ENCODE measurements at places on chromosomes 6 and 20. TPM values are rescaled to one million over a fixed set of nuclear protein-coding genes. Genes with fewer than 3 reads are reported as not detected.

Gene NECAB3
- 17.6 TPM for total RNA-seq

DNA sequence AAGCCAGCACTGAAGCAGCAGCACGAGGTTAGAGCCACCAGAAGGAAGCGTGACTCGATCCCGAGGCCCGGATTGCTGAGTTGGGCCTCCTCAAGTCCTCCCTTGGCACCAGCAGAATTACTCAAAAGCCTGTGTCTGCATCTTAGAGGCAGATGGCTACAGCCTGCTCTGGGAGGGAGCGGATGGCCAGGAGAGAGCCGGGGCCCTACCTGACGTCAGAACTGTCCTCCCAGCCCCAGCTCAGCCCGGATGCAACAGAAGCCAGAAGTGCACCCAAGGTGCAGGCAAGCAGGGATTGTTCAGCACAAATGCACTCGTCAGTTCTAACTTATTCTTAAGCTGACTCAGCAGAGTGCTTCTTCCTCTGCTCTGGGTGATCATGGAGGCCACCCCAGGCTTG lies 155.5 kb upstream of the RPS6KA2 start:
- DNase-seq, result no peak

GRCh38 chr6:53985366-53985765 lies 125.9 kb upstream of the MLIP start:
- peak; percentile 45 for DNase-seq

- DNase-seq, result no peak
Measured at GRCh38 chr20:58519940-58520712, 4.9 kb upstream of the APCDD1L start.

Gene SLC26A8
- not detected for total RNA-seq

DNA sequence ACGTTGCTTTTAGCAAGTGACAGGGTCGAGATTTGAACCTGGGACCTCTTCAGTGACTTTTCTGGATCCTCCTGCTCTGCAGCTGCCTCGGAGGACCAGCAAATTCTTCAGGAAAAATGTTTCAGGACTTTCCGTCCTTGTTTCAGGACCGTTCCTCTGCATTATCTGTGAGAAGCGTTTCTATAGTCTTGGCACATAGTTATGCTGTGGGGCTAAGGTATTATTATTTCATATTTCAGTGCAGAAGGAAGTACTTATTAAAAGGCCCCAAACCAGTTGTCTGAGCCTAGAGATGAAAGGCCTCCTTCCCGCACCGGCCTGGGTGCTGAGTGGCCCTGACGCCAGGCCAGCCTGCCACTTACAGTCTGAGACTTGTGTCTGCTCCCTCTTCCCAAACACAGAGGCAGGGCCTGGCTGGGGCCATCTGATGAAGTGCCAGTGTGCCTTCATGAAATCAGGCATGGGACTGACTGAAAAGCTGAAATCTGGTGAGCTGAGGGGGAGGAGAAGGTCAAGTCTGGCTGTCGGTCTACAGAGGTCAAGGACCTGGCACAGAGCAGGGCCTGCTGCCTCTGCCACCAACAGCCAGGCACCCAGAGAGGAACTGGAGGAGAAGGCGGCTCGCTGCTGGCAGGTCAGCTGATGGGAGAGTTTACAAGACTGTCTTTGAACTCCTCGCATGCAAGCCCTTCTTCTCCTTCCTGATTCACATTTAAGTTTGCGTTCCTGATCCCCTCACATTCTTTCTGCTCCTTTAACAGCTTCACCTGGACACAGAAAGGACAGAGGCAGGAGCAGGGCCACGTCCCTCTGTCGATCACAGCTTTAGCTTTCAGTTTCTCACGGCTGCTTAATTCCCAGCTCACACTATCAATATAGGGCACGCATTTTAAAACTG lies 8.9 kb upstream of the QKI start:
- peak; percentile 33 for DNase-seq

DNA sequence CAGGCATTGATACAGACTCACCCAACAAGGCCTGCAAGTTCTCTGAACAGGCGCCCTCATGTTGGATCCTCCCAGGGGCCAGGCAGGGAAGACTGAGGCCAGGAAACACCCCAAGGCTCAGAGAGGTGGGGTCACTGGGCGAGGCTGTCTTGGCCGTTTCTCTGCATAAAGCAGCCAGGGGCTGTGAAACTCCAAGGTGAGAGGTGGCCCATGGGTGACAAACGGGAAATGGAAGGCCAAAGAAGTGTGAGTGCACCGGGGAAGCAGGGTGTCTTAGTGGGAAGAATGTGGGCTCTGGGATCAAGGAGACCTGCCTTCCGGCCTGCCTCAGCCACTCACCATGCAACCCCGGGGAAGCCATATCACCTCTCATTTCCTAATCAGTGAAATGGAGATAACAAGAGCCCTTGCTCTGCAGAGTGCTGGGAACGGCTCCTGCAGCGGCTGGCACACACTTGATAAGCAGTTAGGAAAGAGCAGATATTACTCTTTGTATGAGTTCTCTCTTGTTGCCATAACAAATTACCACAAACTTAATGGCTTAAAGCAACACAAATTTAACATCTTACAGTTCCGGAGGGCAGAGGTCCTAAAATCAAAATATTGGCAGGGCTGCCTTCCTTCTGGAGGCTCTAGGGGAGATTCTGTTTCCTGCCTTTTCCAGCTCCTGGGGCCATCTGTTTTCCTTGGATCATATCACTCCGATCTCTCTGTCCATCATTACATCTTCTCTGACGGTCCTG lies 168.6 kb downstream of the NFATC2 start:
- DNase-seq, result peak; percentile 48

GRCh38 chr20:1832634-1833033 lies 62.6 kb upstream of the SIRPA start:
- DNase-seq, result no peak

DNA sequence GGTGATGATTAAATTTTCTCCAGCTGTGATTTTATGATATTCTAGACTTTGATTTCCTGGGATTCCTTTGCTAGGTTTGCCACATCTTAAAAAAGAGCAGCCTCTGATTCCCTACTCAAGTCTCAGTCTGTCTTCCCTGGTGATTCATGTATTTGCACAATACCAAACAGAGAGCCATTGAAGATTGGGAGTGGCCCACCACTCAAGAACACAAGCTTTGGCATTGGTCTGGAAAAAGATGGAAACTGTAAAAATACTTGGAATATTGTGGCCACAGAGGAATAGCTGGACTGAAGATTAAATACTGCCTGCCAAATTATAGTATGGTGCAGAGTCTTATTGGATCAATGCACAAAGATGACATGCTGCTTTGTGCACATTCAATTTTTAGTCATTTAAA lies 32.9 kb downstream of the PTCHD4 start:
- peak; percentile 25 for DNase-seq

Gene HCRTR2
- total RNA-seq, result not detected

Gene NKX2-4
- not detected for total RNA-seq

DNA sequence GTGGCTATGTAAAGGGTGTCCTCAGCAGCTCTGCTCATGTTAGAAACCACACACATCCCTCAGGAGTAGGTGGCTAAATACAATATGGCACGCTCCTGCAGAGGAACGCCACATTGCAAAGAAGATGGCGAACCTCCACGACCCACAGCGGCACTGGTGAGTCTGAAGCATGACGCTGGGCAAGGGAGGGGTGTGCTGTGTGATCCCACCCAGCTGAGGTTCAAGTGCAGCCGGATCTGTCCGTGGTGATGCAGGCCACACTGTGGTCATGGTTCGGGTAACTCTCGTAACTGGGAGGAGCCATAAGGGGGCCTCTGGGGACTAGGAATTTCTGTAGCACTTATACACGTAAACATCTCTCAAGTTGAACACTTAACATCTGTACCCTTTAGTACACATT lies 23.4 kb upstream of the APMAP start:
- DNase-seq, result no peak

DNA sequence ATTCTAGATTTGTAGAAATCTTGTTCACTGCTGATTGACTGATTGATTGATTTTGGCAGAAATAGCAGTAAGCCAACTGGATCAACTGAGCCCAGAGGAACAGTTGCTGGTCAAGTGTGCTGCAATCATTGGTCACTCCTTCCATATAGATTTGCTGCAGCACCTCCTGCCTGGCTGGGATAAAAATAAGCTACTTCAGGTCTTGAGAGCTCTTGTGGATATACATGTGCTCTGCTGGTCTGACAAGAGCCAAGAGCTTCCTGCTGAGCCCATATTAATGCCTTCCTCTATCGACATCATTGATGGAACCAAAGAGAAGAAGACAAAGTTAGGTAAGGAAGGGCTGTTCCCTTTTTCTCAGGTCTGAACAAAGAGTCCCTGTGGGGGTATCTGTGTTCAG lies 31.2 kb downstream of the TREML1 start:
- no peak for DNase-seq

GRCh38 chr6:44135875-44136274 lies 8.5 kb downstream of the TMEM63B start:
- DNase-seq, result no peak

DNA sequence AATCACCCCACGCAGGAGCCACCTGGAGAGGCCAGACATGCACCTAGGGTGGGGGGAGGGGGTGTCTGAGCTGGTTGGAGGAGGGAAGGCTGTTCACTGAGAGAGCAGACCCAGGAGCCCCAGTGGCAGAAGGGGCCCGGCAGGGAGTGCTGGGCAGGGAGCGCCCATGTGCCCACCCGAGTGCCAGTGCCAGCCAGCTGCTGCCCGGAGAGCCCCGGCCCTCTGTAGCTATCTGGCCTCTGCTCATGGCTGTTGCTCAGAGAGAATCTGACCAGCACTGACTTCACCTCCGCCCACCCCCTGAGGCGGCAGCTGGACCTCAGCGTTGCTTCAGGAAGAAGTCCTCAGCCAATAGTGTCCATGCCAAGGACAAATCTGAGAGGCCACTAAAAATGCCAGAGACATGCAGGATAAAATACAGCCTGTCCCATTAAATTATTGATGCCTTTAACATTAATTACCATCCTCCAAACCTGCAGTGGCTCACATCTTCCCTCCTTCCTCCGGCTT lies 22.8 kb downstream of the SLC17A9 start:
- no peak for DNase-seq

GRCh38 chr6:50849796-50850180 lies 31.1 kb downstream of the TFAP2B start:
- DNase-seq, result no peak

GRCh38 chr20:11261533-11262000 lies 587.8 kb upstream of the JAG1 start:
- DNase-seq, result peak; percentile 77

GRCh38 chr6:70396163-70396562 lies 17.1 kb upstream of the FAM135A start:
- no peak for DNase-seq

DNA sequence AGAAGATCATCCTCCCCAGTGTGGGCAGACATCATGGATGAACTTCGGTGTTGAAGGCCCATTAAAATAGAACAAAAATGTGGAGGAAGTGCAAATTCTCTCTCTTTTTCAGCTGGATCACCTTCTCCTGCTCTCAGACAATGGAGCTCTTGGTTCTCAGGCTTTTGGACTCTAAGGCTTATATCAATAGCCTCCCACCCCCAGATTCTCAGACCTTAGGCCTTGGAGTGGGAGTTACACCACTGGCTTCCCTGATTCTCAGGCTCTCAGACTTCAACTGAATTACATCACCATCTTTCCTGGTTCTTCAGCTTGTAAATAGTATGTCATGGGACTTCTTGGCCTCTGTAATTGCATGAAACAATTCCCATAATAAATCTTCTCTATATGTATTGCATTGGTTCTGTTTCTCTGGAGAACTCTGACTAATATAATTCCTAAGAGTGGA lies 36.6 kb downstream of the NSFL1C start:
- DNase-seq, result peak; percentile 70

DNA sequence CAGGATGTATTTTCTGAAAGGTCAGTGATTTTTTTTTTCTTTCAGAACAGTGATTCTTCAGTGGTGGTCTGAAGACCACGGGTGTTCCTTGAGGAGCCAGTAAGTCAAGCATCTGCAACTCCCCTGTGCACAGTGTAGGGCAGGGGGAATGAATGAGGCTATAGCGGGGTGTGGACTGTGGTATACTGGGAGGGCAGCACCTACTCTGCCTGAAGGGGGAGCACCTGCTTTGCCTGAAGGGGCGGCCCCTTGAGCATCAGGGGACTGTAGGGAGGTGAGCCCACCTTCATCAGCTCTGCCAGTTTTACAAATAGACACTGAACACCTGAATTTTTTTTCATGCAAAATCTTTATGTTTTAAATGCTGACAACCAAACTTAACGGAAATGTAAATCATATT lies 77.5 kb upstream of the RIPOR2 start:
- no peak for DNase-seq

GRCh38 chr6:125129354-125129753 lies 24.2 kb upstream of the TPD52L1 start:
- no peak for DNase-seq

DNA sequence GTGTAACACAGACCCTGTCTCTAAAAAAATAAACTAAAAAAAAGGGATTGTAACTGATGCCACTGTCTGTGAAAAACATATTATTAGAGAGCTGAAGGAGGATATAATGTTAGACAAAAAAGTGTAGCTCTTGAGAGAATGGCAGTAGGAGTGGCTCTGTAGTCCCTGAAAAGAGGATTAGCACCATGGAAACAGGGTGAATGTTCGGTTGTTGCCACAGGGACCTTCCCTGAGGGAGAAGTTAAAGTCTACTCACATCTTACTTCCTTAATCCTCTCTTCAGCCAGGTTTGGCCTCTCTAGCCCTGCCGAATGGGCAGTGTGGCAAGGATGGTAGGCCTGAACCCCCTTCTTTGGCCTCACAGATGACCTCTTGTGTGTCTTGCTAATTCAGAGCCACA lies 12.1 kb downstream of the SCAND1 start:
- no peak for DNase-seq

Gene MUC21
- not detected for total RNA-seq

Gene MYL9
- total RNA-seq, result 50.0 TPM

GRCh38 chr6:129677620-129678325 lies 32.2 kb downstream of the ARHGAP18 start:
- no peak for DNase-seq

- peak; percentile 64 for DNase-seq
Measured at GRCh38 chr6:70312165-70312745, 9.4 kb upstream of the COL9A1 start.

DNA sequence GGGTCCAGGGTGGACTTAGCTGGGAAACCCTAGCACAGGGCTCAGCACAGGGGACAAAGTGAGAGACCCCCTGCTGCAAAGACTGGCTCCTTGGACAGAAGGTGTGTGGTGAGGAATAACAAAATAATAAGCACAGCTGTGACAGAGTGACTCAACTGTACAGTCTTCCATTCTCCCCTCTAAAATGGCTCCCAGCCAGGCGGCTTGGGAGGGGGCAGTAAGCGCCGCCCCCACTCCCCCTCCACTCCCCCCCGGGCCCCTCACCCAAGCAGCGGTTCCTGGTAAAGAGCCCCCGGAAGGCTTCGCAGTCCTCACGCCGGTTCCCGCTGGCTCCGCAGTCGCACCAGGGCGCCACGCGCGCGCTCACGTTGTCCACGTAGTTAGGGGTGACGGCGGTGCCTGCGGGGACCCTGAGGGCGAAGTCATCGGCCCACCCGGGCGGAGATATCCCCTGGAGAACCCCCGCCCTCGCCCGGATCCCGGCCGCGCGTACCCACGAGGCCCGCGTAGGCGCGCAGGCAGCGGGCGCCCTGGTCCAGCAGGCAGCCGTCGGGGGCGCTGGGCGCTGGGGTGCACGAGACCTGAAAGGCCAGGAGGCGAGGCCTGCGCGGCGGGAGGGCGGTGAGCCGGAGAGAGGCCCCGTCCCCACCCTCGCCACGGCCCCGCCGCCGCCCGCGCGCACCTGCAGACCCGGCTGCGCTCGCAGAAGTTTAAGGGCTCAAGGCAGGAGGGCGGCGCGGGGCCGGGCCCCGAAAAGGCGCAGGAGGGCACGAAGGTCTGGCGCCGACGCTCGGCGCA lies 2.7 kb downstream of the GFRA4 start:
- no peak for DNase-seq

Gene AGPAT1
- 19.1 TPM for total RNA-seq

GRCh38 chr6:166009385-166010031 lies 158.1 kb downstream of the TBXT start:
- no peak for DNase-seq

Gene VSTM2L
- total RNA-seq, result 1.4 TPM

Gene SOX4
- 12.4 TPM for total RNA-seq
